ENCODE measurements at places on chromosomes 16 and 17.

DNA sequence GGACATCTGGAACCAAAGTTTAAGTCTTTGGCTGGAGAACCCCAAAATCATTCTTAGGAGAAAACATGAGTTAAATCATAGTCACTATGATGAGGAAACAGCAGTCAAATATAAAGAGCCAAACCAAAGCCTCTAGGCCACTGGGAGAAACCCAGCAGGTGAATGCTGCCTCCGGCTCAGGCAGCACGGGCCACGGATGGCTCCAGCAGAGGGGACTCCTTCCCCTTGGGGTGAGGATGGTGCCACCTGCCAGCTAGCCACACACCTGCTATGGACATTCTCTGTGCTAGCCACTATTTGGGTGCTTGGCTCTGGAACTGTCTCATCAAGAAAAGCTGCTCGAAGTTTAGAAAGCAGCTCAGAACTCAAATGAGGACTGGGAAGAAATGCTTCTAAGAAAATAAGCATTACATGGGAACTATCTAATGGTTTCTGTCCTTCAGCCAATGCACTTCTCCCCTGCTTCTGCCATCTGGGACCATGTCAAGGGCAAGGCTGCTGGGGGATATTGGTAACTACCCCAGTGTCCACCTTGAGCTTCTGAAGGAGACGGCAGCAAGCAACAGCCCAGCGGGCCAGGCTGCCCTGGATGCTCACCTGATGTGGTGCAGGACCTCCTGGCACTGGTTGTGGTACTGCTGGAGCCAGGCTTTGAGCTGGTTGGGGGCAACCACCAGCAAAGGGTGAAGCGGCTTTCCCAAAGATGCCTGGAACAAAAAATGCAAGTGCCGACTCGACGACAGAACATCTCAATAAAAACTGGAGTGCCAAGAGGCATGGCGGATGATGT lies 22.5 kb downstream of the ELAC2 start:
- DNase-seq: no peak

DNA sequence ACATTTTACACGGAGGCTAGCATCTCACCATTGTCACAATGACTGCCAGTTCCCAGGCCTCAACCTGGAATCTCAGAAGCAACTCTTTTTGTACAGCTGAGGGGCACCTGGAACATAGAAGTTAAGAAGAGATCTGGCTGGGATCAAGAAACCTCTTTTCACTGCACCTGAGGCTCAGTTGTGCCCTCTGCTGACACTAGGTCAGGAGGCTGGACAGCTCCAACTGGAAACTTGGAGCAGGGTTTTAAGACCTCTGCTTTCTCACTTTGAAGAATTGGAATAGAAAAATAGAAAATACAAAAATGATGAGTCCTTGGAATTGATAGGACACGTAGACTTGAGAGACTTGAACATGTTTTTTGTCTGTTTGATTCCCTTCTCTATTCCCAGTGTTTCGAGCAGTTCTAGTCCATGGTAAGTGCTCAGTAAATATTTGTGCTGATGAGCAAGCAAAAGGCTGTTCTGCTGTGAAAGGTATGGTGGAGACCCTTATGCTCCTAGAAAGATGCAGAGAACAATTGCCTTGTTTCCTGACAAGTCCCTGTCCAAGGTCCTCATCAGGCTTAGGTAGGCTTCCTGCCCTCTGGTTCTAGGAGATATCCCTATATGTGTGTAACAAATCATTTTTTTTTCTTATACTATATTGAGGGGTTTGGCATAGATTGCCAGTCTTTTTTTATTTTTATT lies 13.6 kb upstream of the PPM1D start:
- no peak for DNase-seq

DNA sequence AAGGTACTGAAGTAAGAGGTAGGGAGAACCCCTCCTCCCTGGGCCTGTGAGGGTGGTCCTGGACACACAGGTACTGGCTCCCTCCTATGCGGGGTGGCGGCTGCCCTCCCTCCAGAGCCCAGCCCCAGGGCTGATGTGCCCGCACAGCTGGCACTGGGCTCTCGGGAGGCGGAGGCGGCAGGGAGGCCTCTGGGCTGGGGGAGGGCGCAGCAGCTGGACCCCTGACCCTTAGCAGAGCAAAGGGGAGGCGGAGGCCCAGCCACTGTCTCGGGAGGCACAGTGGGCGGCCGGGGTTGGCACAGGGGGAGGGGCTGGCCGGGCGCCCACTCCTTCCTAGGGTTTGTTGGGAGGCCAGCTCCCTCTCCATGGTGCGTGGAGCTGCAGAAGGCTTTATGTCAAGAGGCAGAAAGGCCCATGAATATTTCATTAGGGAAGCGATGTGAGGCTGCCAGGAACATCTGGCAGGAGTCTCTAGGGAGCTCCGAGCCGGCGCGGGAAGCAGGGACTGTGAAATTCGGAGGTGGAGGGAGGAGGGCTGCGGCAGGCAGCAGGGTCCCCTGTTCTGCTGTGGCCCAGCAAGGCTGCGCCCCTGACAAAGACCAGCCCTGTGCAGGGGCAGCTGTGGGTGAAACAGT lies 44.1 kb upstream of the ACSF3 start:
- DNase-seq: no peak

DNA sequence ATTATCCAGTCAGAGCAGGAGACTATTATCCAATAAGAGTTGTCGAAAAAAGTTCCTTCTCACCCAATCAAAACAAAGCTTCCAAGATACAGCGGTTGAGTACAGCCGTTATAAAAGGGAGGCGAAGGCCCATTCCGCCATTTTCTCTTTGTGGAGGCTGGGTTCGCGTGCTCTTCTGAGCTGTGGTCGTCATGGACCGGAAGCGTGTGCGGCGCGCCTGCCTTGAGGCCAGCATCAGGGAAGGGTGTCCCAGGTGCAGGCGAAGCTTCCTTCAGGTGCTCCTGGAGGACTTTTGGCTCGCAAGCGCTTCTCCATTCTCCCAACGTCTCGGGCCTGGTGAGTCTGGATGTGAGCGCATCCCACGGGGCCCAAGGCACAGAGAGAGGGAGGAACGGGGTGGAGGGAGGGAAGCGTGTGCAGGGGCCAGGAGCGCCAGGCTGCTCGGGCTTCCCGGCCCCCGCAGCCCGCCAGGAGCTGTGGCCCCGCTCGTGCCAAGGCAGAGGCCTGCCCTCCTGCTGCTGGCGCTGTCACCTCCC lies 99.2 kb downstream of the GOSR1 start:
- no peak for DNase-seq

DNA sequence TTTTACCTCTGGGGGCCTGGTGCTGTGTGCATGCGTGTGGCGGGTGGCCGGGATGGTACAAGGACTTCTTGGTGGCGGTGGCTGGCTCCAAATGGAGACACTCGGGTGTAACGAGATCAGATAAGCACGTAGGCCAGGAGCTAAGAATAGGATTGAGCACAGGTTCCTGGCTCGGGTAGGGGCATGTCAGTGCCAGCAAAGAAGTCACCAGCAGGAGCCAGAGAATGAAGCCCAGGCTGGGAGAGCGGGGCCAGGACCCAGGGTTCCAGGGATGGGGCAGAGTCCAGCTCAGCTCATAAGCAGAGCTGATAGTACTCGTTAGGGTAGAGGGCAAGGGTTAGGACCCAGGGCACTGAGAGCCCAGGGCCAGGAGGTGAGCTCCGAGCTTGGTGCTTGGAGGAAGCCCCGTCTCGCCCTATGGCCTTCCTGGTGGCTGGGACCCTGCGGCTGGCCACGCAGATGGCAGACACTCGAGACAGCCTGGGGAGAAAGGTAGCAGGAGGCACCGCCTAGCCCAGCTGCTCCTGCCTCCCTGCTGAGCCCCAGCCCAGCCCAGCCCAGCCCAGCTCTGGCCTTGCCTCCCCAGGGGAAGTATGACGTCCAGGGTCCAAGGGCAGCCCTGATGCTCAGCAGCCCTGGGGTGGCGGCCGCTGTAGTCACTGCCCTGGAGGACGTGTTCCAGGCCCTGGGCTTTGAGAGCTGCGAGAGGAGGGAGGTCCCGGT lies 8.9 kb downstream of the ZNF213 start:
- DNase-seq: no peak

DNA sequence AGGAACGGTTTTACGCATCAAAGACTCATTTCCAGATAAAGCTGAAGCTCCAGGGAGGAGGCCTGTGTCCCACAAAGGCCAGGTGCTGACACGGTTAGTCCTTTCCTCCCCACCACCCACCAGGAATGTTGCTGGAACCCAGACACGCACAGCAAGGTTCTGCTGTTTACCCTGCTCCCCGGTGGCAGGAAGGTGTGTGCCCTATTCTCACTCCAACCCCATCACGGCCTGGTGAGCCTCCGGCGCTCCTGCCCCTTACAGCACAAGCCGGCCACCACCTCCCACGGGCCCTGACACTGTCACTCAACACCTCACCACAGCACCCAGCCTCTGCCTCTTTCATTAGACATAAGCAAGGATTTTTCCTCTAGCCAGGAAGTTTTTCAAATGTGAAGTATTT lies 47.8 kb downstream of the ANKRD11 start:
- no peak for DNase-seq

DNA sequence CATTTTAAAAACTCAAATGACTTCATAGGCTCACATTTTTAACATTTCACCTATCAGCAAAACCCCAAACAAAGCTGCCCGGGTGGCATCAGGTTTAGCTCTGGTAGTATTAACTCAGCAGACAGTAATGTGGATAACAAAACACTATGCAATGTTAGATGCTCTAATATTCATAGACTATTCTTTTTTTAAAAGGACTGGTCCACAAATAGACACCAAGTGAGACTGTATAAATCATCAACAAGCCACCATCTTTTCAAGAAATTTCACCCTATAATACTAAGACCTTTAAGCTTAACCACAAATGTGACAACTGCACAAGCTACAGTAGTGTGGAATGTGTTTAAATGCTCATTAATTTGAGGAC lies 20.2 kb downstream of the SNN start:
- no peak for DNase-seq

- no peak for DNase-seq
These were observed 9.8 kb downstream of the CLN3 start for GRCh38 chr16:28482026-28482425.

DNA sequence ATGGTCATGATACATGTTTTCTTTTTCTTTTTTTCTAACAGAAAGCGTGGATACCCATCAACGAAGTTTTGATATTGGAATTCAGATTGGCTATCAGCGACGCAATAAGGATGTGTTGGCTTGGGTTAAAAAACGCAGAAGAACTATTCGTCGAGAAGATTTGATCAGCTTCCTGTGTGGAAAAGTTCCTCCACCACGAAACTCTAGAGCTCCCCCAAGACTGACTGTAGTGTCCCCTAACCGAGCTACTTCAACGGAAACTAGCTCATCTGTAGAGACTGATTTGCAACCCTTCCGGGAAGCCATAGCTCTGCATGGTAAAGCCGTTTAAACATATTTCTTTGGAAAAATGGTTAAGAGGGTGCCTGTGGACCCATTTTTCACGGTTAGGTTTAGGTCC lies 11.5 kb downstream of the HAPSTR1 start:
- DNase-seq: no peak

GRCh38 chr17:74858672-74859458 lies 820 bp downstream of the GRIN2C start:
- DNase-seq: no peak

DNA sequence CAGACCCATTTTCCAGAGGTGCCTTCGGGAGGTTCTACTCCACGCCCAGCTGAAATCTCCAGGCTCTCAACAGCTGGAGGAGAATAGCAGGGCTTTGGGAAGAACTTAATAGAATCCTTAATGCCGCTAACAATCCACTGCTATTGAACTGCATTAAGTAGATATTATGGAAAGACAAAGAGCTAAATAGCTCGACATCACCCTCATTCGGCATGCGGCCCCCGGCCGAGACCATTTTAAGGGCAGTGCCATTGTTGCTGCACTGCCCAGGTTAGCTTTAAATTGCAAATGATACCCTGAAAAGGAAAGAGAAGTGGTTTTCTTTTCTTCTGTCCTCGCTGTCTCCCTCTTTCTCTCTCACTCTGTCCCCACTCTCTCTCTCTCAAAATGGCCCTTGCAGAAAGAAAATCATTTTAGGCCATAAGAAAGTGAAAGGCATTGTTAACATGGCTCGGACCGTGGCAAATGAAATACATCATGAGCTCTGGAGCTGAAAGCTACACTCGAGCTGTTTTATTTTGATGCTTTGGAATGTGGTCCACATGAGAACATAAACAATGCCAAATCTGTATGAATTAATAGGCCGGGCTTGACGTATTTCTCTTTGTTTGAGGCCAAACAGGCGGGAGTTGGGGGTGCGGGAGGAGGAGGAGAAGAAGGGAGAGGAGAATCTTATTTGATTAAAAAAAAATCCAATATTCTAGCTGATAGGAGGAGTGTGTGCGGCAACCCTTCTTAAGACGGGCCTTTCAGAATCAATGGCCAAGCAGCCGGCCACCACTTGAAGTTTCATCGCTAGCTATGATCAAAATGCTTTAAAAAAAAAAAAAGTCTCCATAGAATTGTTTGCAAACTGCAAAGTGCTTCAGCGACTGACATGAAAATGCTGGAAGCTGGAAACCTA lies 298.8 kb upstream of the IRX3 start:
- DNase-seq: peak; percentile 51

DNA sequence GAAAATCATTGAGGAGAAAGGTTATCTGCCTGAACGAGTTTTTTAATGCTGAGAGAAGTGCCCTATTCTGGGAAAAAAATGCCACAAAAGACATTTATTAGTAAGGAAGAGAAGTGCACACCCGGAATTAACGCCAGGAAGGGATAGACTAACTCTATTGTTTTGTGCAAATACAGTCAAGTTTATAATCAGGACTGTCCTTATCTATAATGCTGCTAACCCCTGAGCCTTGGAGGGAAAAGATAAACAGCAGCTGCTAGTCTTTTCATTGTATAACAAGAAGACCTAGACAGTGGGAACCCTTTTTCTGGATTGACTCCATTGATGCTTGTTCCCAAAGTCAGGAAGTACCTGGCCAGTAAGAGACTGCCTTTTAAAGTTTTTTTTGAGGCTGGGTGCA lies 26.5 kb downstream of the BCAS3 start:
- DNase-seq: no peak

DNA sequence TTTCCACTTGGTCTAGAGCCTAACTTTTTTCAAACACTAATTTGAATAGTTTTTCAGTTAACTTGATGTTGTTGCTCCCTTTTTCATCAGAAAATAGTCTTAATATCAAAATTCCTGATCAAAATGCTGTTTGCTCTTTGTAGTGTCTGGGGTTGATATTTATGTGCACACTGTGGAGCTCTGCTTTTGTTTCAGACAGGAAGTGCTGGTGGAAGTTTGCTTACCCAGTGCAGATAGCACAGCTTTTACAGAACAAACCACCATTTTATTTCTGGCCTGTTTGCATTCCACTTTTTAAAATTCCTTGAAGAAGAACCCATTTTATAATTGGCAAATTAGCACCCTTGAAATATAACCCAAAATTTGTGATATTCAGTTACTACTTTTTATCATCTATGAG lies 125.4 kb downstream of the MRTFB start:
- DNase-seq: no peak

DNA sequence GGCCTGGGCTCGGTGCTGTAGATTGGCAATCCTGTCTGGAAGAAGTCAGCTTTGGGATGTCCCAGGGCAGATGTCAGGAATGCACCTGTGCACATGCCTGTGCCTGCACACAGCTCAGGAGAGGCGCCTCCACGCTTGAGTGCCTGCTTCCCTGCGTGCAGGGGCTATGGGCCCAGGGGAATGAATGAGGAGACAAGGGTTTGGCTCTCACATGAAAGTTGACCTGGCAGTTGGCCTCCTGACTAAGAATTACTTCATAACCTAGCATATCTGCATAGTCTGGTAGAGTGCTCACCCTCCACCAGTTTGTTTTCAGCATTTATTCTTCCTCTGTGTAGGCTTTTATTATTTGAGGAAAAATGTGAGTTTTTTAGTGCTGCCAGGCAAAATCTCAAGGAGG lies 50.0 kb downstream of the PLD6 start:
- DNase-seq: no peak

All from NT2/D1 (cell line).